Neural progenitor cell (in vitro differentiated cells): ENCODE measurements at places on chromosomes 16 and 17.
A peak's percentile ranks its signal among the peaks of the same experiment; 100 is the strongest.

- no peak for DNase-seq
These were observed 23.4 kb downstream of the PIK3R5 start for GRCh38 chr17:8941980-8942622.

DNA sequence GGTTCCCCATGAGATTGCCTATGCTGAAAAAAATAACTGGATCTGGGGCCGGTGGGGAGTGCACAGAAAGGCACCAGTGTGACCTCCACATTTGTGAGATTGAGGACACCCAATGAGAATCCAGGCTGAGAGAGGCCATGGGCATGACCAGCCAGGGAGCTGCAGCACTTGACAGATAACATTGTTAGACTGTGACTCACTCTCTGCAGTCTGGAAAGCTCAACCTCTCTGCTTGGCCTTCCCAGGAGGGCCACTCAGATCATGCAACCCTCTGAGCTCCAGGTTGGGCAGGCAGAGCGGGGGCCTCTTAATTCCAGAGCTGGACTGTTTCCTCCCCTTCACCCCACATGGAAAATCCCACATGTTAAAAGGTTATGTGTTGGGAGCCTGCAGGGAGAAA is 30.1 kb downstream of the FZD2 start:
- no peak for DNase-seq

GRCh38 chr17:44268709-44269534 is 987 bp upstream of the SLC4A1 start:
- no peak for DNase-seq

GRCh38 chr16:51592535-51593300 is 441.6 kb upstream of the SALL1 start:
- peak; percentile 13 for DNase-seq

GRCh38 chr16:9016824-9017223 is 53.1 kb upstream of the USP7 start:
- no peak for DNase-seq

DNA sequence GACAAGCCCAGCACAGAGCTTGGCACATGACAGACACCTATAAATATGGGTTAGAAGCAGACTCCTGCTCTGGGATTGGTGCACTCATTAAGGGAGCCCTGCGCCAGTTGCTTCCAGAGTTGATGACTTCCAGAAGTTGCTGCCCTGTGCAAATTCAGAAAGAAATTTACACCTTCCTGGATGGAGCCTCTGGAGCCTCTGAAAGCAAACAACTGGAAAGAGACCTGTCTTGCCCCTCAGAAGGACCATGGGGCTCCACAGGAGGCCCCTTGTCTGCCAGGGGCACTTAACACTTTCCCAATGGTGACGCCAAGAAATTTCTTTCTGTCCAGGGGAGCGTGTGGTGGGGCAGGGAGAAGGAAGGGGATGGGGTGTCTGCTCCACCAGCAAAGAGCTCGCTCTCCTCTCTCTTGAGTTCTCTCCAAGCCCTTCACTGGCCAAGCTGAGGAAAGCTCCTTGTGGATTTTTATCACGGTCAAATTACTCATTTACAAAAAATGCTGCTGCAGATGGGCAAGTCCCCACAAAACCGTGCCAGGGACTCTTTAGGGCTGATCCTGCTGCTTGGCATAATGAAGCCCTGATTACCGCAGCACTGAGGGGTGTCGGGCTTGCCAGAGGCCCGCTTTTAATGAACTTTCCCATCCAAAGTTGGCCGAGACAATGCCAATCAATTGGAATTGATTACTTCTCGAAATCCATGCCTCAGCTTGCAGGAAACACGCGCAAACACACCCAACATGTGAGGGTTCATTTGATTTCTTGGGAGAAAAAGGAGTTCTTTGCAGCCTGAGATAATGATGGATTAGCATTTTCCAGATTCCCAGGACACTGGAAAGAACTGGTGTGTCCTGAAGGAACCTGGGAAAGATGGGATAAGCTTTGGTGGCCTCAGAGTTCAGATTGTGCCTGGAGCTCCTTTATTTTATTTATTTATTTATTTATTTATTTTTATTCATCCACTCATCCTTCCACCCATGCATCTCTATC is 583.6 kb upstream of the CDH5 start:
- no peak for DNase-seq

DNA sequence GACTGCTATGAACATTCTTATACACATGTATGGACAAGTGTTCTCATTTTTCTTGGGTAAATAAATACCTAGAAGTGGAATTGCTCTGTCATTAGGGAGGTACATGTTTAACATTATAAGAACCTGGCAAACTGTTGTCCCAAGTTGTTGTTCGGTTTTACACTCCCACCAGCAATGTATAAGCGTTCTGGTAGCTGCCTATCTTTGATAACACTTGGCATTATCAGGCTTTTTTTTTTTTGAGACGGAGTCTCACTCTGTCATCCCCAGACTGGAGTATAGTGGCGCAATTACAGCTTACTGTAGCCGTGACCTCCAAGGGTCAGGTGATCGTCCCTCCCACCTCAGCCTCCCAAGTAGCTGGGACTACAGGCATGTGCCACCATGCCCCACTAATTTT is 16.3 kb downstream of the ATAD5 start:
- no peak for DNase-seq

DNA sequence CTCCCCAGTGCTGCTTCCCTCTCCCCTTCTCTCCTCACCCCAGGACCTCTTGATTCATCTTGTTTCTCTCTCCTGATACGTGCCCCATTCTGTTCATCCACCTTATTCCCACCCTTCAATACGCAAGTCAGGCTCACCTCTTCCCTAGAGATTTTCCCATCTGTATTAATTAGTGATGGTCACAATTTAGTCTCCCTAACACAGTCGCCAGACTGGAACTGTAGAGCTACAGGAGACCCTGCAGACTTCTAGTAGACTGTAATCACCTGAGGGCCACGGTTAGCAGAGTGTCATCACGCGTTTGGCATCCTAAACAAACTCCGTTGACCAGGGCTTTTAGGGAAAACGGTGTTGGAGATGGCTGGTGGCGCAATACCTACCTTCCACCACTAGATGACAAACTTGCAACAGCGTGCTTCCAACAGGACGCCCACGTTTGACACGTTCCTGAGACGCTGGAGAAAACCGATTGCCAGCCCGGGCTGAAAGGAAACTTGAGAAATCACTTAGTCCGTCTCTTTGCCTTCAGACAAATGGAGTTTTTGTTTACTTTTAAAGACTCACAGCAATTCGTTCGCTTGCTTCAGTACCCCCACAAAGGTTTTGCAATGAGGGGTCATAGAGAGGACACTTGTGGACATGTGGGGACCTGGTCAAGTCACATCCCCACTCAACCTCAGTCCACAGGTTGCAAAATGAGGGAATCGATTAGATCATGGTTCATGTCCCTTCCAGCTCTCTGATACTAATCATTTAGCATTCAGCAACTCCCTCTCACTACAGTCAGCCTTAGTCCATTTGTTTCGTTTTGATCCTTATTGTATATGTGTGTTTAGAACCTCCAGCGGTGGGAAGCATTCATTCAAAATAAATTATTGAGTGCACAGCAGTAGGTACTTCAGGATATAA is 20.6 kb downstream of the MYL4 start:
- DNase-seq = peak; percentile 92
